ENCODE measurements at places on chromosomes 4 and X.

DNA sequence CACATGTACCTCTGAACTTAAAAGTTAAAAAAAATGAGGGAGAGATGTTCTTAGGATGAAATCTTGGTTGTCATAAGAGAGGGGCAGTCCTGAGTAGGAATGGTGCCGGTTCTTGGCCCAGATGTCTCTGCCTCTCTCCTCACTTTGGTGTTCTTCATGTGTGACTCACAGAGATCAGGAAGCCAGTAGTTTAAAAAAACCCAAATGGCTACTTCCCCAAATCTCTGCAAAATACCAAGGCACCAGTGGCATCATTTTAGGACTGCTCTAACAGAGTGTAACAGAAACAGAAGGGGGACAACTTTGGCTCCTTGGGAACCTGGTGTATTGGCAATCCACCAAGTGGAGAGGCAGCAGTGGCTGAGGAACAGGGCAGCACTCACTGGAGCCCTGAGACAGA is 116.8 kb downstream of the SCD5 start:
- no peak for DNase-seq

DNA sequence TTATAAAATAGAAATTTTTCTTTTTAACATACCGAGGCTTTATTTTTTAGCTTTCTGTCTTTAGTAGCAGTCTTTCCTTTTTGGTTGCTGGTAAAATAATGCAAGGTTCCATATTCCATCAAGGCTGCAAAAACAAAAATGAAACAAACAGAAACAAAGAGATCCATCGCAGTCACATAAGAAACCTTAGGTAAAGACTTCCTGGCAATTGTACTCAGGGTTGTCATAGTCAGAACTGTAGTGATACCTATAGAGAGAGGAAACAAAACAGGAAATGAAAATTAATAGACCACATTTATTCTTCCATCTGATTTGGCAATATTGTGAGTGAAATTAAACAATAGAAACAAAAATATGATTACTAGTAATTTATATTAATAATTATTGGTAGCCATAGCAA is 72.5 kb downstream of the GABRG1 start:
- no peak for DNase-seq

DNA sequence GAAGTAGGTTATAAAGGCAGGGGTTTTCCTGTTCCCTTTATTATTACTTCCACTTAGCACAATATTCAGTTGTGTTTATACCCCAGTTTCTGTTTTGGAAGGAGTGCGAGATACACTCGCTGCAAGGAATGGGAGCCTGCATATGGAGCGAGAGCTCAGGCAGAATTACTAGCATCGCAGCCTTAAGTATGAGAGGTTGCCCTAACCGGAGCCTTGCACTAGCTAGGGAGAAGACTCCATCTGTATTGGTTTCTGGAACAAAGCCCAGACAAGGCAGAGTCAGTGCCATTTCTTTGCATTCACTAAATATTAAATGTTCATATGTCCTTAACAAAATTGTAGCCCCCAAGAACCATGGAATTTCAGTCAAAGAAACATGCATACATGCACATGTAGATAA is 6.2 kb upstream of the DCTD start:
- no peak for DNase-seq

- DNase-seq: no peak
Observed at GRCh38 chr4:185238215-185238681, 28.9 kb downstream of the SNX25 start.

DNA sequence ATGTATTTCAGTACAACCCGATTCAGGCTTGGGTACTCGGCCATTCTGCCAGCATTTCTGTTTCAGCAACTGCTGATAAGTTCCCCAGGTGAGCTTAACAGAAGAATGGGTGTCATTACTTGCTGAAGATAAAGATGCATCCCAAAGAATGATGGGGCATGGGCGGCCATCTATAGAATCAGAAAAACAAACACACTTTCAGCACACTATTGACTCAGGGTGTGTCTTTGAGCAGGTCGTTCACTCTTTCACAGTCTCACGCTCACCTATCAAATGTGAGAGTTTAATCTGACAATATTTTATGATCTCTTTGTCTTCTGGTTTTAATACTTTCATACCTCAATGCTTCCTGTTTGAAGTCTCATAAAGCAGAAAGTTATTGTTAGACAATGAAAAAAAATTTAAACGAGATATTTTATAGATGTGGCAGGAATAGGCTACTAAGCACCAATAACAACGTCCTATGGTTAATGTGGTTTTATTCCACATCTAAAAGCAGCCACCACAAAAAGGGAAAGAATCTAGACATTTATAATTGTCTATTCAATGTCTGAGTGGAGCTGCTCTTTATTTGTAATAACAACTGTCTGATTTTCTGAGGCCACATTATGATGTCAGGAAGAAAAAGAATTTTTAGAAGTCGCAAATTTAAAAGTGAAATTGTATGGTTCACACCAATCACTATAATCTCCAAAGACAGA is 17.0 kb downstream of the GASK1B start:
- no peak for DNase-seq

- DNase-seq: no peak
Observed at GRCh38 chr4:153341575-153342090, 2.9 kb upstream of the MND1 start.

DNA sequence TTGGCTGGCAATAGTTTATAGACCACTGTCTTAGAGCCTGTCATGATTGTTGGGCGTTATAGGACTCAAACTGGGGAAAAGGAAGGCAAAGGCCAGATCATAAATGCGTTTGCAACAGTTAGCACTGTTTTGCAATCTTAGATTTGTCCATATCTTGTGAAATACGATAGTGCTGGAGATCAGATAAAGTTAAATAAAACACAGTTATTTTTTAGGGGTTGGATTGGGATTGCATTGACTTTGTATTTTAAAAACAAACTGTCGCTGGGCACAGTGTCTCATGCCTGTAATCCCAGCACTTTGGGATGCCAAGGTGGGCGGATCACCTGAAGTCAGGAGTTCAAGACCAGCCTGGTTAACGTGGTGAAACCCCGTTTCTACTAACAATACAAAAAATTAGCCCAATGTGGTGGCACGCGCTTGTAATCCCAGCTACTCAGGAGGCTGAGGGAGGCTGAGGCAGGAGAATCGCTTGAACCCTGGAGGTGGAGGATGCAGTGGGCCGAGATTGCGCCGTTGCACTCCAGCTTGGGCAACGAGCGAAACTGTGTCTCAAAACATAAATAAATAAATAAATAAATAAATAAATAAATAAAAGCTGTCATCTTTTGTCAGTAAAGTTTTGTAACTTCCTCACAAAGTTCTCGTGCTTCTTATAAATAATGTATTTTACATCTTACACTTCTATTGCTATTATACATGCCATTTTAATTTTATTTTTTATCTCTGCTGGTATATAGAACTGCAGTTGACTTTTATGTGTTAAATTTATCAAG is 117.2 kb downstream of the KDM6A start:
- no peak for DNase-seq

- DNase-seq: no peak
Observed at GRCh38 chr4:128663325-128663724, 146.2 kb upstream of the JADE1 start.

DNA sequence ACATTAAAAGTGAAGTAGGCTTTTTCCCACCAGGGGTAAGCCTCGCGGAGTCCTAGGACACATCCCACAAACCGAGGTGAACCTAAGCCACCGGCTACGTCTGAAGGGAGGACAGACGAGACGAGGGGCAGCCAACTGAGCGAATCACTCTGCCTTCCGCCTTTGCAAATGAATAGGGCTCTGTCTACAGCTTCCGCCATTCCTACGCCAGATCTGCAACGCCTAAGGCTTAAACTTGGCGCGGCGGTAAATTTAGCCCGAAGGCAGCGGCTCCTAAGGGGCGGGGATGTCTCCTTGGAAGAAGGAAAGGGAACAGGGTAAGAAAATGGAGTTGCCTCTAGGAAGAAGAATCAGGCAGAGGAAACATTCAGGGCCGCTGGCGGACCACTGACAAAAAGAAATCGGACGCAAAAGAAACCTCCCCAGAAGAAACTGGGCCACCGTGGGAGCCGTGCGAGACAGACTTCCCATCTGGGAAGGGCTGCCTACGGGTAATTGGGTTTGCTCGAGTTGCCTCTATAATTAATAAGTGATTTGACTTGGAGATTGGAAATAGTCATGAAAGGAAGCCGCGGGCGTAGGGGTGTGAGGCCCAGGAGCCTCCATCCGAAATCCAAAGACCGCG is 90.5 kb downstream of the BCOR start:
- DNase-seq: no peak

- DNase-seq: no peak
Observed at GRCh38 chr4:176359590-176359989, 39.8 kb downstream of the SPCS3 start.

- no peak for DNase-seq
Observed at GRCh38 chr4:85756938-85757337, 282.0 kb downstream of the ARHGAP24 start.

- DNase-seq: no peak
Observed at GRCh38 chr4:61401771-61402170, 201.6 kb downstream of the ADGRL3 start.

DNA sequence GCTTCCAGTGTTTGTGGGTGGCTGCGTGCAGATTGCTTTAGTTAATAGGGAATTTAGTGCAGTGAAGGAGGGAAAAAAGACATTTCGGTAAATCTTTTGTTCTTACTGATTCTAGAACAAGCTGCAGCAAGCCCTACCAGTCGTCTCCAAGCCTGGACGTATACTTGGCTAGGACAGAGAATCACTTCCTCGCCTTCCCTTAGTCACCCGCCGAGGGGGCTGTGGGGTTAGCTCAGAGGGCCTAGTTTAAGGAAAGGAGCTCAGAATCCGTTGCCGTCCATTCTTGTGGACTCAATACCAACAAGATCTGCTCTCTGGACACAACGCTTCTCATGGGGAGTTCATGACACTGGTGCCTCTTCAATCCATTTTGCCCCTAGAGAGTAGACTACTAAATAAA is 36.3 kb upstream of the FAT1 start:
- no peak for DNase-seq

DNA sequence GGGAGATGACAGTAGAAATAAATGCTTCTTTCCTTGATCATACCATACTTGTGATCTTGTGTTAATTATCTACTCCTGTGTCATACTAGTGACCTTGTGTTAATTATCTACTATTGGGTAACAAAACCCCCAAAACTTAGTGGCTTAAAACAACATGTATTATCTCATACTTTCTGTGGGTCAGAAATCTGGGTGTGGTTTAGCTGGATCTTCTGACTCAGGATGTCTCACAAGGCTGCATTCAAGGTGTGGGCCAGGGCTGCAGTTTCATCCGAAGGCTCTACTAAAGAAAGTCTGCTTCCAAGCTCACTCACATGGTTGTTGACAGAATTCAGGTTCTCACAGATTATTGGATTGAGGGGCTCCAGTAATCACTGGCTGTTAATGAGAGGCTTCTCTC is 70.3 kb upstream of the NDP start:
- no peak for DNase-seq

DNA sequence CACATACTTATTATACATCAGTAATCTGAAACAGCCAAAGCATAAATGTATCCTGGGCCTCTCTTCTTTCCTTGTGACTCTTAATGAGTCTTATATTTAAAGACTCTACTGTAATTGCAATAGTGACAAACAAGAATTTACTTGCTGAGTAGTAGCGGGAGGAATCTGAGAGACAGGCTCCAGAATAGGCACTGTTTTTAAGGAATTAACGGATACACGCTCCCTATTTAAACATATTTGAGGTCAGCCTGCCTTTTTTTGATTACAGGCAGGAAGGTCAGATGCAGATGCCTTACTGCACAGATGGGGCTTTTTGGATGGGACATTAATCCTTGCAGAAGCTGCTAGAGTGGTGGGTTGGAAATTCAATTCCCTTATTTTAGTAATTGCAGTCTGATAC is 196.3 kb upstream of the ANXA3 start:
- no peak for DNase-seq

GRCh38 chr4:183918696-183919095 is 13.6 kb downstream of the STOX2 start:
- peak; percentile 13 for DNase-seq

DNA sequence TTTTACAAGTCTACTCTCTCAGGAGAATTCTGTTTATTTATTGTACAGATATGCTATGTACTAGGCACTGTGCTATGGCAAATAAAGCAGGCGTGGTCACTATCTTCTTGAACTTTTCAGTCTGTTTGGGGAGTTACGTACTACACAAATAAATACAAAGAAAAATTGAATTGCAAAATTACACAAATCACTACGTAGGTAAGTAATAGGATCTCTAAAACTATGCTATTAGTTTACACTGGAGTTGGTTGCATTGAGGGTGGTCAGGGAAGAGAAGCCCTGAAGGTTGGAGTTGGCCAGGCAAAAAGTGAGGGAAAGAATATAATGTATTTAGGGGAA is 75.7 kb downstream of the GAB1 start:
- no peak for DNase-seq

DNA sequence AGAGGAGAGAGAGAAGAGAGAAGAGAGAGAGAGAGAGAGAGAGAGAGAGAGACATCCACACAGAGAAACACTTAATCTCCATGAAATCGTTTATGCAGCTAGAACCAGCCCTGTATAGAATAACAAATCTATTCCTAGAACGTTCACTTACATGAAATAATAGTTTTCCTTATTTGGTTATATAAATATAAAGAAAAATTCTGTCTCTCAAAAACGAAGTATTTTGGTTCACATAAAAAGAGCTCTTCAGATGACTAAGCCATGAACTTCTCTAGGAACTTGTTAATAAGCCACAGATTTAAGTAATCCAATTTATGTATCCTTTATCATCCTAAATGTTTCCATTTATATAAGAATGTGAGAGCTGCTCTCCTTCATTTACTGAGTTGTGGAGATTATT is 1315.1 kb upstream of the PCDH7 start:
- DNase-seq: no peak

DNA sequence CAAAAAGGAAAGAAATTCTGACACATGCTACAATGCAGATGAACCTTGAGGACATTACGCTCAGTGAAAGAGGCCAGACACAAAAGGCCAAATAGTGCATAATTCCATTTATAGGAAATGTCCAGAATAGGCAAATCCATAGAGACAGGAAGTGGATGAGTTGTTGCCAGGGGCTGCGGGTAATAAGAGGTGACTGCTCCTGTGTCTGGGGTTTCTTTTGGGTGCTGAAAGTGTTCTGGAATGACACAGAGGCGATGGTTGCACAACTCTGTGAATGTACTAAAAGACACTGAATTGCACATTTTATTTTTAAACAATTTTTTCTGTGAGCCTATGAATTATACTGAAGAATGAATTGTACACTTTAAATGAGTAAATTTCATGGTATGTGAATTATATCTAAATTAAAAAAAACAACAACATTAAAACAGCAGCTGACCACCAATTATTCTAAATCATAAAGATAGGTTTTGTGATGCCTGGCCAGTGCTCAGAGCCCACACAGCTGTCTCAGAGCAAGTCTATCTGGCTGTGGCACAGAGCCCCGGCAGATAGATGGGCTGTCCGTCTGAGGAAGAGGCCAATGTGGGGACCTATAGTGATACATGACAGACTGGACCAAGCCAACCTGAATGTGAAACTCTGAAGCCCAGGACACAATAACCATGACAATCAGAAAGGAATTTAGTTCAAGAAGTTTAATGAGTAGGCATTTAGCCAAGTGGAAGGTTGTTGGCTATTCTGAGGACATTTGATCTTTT is 23.5 kb upstream of the IRAK1 start:
- DNase-seq: no peak

DNA sequence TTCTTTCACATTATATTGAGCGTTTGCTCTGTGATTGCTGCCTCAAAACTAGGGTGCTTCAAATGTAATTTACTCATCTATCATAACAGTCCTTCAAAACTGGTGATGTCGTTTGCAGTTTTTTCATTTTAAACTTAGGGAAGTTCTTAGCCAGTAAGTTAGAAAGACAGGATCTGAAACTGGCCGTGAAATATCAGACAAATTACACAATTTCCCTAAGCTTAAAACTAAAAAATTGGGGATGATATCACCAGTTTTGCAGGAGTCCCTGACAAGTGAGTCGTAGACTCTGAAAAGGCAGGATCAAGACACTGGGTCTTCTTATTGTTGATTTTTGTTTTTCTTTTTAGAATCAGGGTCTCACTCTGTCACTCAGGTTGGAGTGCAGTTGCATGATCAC is 44.8 kb downstream of the MOB1B start:
- no peak for DNase-seq

All from caudate nucleus (tissue), 63 donors.